Progenitor cell of endocrine pancreas (in vitro differentiated cells): ENCODE measurements at places on chromosomes 5 and 9. TPM values are rescaled to one million over a fixed set of nuclear protein-coding genes. Genes with fewer than 3 reads are reported as not detected.

The FRMD3 gene
- total RNA-seq: 0.65 and 0.73 TPM in 2 replicates

GRCh38 chr9:84894859-84895258, 225.3 kb downstream of the NTRK2 start:
- H3K27me3 ChIP-seq: peaks cover 7% of the 10 kb centered on the region
- no peak overlapping the region for H3K27ac ChIP-seq
- peaks cover 18% of the 10 kb centered on the region for H3K4me1 ChIP-seq
- DNase-seq: no peak

The ENTPD8 gene
- total RNA-seq: 2.7 and 3.2 TPM in 2 replicates

- no peak for DNase-seq
- H3K27me3 ChIP-seq: no peaks in the 10 kb centered on the region
Measured at GRCh38 chr5:107231191-107231590, 439.5 kb downstream of the EFNA5 start.

The ADRA1B gene
- 0.57 and 0.71 TPM in 2 replicates for total RNA-seq

The INSL4 gene
- not detected in 2 replicates for total RNA-seq

DNA sequence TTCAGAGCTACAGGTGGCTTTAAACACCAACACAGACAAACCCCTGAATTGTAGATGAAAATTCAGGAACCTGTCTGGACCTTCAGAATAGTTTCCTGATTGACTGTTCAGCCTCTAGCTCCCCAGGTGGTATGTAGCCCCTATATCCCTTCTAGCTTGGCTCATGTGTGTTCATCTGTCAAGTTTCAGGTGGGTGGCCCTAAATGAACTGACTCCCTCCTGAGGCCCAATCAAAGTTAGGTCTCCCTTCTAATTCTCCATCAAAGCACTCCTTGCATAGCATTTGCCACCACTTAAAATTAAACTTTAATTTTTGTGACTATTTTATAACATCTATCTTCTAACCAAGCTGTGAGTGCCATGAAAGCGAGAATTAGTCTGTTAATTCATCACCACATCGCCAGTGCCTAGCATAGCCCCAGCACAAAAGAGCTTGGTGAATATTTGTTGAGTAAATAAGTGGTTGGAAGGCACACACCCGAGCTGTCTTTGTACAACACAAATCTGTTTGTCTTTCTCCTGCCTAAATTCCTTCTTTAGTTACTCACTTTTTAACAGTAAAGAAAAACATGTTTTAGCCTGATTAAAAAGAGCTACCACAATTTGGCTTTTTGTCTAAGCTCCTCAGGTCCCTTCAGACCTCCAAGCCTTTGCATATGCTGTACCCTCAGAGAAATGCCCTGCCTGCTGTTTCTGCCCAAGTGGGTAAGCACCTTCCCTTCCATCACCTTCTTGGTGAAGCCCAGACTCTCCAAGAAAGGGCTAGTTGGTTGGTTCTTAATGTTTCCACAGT, 138.1 kb upstream of the HMHB1 start:
- H3K27me3 ChIP-seq: peaks cover 44% of the 10 kb centered on the region
- no peaks in the 10 kb centered on the region for H3K36me3 ChIP-seq
- peaks cover 20% of the 10 kb centered on the region for H3K4me1 ChIP-seq

- no peak for DNase-seq
- H3K4me1 ChIP-seq: peaks cover 1% of the 10 kb centered on the region
- no peaks in the 10 kb centered on the region for H3K36me3 ChIP-seq
- H3K4me3 ChIP-seq: no peak overlapping the region
- H3K27me3 ChIP-seq: no peaks in the 10 kb centered on the region
- no peak overlapping the region for H3K27ac ChIP-seq
Measured at GRCh38 chr5:38678076-38678475, 121.6 kb upstream of the LIFR start.

- peaks cover 23% of the 10 kb centered on the region for H3K27me3 ChIP-seq
- peak overlapping the region; percentile 91 for H3K4me3 ChIP-seq
- DNase-seq: peak; percentile 57
- H3K27ac ChIP-seq: peak overlapping the region; percentile 96
- peaks cover 4% of the 10 kb centered on the region for H3K36me3 ChIP-seq
Measured at GRCh38 chr5:180070756-180071530, 616 bp downstream of the RNF130 start.

- DNase-seq: no peak
- no peak overlapping the region for H3K27ac ChIP-seq
- no peaks in the 10 kb centered on the region for H3K27me3 ChIP-seq
- no peak overlapping the region for H3K4me3 ChIP-seq
- H3K36me3 ChIP-seq: peaks cover 2% of the 10 kb centered on the region
Measured at GRCh38 chr5:99317136-99317535, 388.3 kb upstream of the CHD1 start.

The INSYN2B gene
- 0.12 TPM in 1 of 2 replicates, not detected in the other for total RNA-seq

DNA sequence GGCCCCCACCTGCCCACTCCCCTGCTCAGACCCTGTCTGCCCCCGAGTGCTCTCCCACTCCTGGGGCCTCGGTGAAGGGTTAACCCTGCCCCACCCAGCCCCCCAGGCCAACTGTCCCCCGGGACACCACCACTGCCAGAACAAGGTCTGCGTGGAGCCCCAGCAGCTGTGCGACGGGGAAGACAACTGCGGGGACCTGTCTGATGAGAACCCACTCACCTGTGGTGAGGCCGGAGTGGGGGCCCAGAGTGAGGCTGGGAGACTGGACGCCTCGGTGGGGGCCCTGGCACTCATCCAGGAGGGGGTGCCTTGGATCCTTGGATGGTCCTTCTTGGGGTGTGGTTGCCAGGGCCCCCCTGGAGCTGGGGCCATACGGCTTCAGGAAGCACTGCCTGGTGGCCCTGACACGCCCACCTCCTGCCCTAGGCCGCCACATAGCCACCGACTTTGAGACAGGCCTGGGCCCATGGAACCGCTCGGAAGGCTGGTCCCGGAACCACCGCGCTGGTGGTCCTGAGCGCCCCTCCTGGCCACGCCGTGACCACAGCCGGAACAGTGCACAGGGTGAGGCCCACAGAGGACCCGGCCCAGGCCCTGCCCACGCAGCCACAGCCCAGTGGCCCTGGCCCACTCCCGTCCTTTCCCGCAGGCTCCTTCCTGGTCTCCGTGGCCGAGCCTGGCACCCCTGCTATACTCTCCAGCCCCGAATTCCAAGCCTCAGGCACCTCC, 2.1 kb downstream of the MAMDC4 start:
- peaks cover 2% of the 10 kb centered on the region for H3K4me1 ChIP-seq
- no peaks in the 10 kb centered on the region for H3K36me3 ChIP-seq
- H3K4me3 ChIP-seq: no peak overlapping the region

GRCh38 chr9:16447946-16448345, 422.5 kb downstream of the BNC2 start:
- no peak overlapping the region for H3K4me3 ChIP-seq
- H3K4me1 ChIP-seq: peaks cover 6% of the 10 kb centered on the region
- H3K27ac ChIP-seq: no peak overlapping the region
- DNase-seq: no peak
- no peaks in the 10 kb centered on the region for H3K36me3 ChIP-seq
- H3K27me3 ChIP-seq: no peaks in the 10 kb centered on the region

DNA sequence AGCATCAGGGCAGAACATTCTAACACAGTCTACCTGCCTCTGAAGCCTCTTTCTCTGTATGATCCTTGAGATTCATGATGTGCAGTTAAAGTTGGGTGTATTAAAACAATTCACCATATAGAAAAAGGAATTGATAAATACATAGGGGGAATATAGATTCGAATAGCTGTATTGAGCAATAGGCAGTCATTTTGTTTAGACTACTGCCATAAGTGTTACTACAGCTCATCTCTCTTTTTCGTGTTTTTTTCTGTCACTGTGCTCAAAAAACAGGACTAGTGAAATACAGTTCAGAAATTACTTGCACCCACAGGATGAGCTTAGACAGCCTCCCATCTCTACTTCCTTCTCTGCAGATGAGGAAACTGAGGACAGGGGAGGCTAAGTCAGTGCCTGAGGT, 144.6 kb upstream of the FBN2 start:
- no peak overlapping the region for H3K4me3 ChIP-seq
- no peaks in the 10 kb centered on the region for H3K27me3 ChIP-seq
- DNase-seq: no peak

DNA sequence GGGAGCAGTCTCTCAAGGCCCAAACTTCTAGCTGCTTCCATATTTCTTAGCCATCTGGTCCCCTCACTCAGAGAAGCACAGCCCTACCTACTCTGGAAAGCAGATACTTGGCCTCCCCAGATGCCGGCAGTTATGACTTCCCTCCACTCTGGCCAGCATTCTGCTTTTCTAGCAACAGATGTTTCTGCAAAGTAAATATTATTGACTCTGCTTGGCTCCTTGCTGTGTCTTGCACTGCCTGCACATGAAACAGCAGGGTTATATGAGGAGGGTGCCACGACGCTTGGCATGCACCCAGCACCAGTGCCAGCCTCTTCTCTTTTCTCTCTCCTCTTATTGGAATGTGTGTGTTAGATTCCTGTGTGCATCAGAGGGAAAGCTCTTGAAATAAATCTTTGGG, 99.7 kb downstream of the ARHGAP26 start:
- no peak overlapping the region for H3K4me3 ChIP-seq
- no peaks in the 10 kb centered on the region for H3K36me3 ChIP-seq
- H3K27ac ChIP-seq: no peak overlapping the region
- H3K27me3 ChIP-seq: peaks cover 2% of the 10 kb centered on the region
- DNase-seq: no peak

DNA sequence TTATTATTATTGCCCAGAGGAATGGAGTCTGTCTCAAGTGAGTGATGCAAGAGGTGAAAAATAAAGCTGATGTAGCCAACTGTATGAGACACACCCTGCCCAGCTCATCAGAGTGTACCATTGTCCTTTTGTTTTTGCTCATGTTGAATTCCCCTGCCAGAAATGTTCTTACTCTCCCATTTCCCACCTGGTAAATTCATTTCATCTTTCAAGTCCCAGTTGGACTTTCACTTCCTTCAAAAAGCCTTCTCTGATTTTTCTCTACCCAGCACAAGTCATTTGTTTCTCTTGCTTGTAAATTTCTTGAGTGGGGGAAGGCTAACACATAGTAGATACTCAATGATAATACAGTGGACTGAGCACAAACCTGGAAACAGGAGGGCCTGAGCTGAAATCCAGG, 394.5 kb upstream of the ZNF462 start:
- DNase-seq: no peak
- H3K4me3 ChIP-seq: no peak overlapping the region
- no peaks in the 10 kb centered on the region for H3K4me1 ChIP-seq
- no peak overlapping the region for H3K27ac ChIP-seq

DNA sequence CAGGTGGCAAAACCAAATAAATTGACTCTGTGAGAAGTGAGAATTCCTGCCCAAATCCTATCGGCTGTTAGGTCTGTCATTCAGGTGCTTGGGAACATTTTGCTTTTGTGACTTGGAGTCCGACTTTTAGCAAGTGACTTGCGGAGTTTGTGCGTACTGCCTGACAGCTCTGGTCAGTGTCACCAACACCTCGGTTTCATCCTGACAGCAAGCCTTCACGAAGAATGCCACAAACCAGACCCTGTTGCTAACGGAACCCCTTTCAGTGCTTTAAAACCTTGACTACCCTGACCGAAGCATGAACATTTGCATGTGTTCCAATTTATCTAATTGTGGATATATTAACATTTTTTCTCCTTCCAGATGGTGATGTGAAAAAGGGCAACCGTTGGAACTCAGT, 26.5 kb downstream of the LIX1 start:
- H3K4me3 ChIP-seq: no peak overlapping the region
- peaks cover 3% of the 10 kb centered on the region for H3K4me1 ChIP-seq
- no peak for DNase-seq
- H3K27ac ChIP-seq: no peak overlapping the region

- no peaks in the 10 kb centered on the region for H3K36me3 ChIP-seq
- peak overlapping the region; percentile 58 for H3K4me3 ChIP-seq
- H3K4me1 ChIP-seq: peaks cover 2% of the 10 kb centered on the region
- H3K27ac ChIP-seq: no peak overlapping the region
- H3K27me3 ChIP-seq: peaks cover 33% of the 10 kb centered on the region
- peak; percentile 44 for DNase-seq
Measured at GRCh38 chr5:180618829-180619562, 27.7 kb upstream of the SCGB3A1 start.

The GMCL2 gene
- total RNA-seq: not detected in 2 replicates

The ORM1 gene
- total RNA-seq: 9.3 and 10.8 TPM in 2 replicates

- no peak overlapping the region for H3K4me3 ChIP-seq
- peaks cover 3% of the 10 kb centered on the region for H3K27me3 ChIP-seq
- H3K27ac ChIP-seq: no peak overlapping the region
- no peaks in the 10 kb centered on the region for H3K4me1 ChIP-seq
- H3K36me3 ChIP-seq: no peaks in the 10 kb centered on the region
Measured at GRCh38 chr9:68476847-68477246, 63.8 kb downstream of the TMEM252 start.

DNA sequence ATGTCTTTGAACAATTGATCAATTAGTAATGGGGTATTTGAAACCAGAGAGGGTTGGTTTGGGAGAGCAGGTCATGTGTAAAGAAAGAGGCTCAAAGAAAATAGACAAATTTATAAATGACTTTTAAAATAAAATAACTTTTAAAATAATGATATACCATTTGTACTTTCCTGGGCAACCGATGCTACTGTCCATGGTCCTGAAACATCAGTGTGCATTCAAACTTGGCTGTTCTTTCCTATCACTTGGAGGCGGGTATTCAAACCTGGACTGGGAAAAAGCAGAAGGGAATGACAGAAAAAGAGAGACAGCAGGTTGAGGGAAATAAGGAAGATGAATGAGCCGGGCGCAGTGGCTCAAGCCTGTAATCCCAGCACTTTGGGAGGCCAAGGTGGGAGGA, 1446.4 kb upstream of the WWC1 start:
- no peak overlapping the region for H3K4me3 ChIP-seq
- no peaks in the 10 kb centered on the region for H3K36me3 ChIP-seq
- no peaks in the 10 kb centered on the region for H3K4me1 ChIP-seq
- peaks cover 7% of the 10 kb centered on the region for H3K27me3 ChIP-seq
- H3K27ac ChIP-seq: no peak overlapping the region
- DNase-seq: peak; percentile 30

The MARCHF11 gene
- total RNA-seq: not detected in 2 replicates

DNA sequence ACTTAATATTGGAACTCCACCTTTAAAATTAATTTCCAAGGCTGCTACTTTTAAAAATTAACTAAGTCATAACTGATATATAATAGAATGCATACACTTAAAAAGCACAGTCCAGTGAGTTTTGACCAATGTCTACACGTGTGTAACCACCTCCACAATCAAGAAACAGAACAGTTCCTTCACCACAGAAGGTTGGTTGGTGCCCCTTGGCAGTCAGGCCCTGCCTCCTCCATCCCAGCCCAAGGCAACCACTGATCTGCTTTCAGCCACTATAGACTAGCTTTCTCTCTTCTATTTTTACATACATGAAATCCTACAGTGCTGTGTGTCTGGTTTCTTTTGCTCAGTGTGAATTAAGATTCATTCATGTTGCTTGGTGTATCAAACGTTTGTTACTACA, 215.2 kb downstream of the CRB2 start:
- H3K36me3 ChIP-seq: peaks cover 7% of the 10 kb centered on the region
- H3K4me3 ChIP-seq: no peak overlapping the region
- H3K27me3 ChIP-seq: peaks cover 9% of the 10 kb centered on the region
- peaks cover 5% of the 10 kb centered on the region for H3K4me1 ChIP-seq
- no peak for DNase-seq

DNA sequence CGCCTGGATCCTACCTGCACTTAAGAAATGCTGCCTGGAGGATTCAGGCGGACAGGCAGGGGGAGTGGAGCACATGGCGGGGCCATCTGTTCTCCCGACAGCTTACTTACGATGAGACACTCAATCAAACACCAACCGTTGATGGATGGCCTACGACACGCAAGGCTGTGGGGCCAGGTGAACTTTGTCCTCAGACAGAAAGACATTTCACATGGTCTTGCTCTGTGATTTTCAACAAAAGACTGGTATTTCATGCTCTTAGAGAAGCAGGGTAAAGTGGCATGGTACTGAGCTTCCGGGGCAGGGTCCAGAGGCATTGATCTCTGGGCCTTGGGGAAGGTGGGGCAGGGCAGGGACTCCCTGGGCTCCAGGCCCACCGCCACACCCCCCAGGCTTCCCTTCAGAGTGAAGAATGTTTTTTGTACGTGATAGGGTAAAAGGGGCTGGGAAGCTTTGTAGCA, 9.1 kb upstream of the OLFM1 start:
- H3K36me3 ChIP-seq: no peaks in the 10 kb centered on the region
- H3K4me1 ChIP-seq: no peaks in the 10 kb centered on the region
- no peak overlapping the region for H3K27ac ChIP-seq
- no peak overlapping the region for H3K4me3 ChIP-seq
- peaks cover 67% of the 10 kb centered on the region for H3K27me3 ChIP-seq
